CD4-positive, alpha-beta T cell treated with Interleukin-12 subunit alpha and Interleukin-12 subunit beta, for 1 hour (primary cell): ENCODE measurements at places on chromosomes 3 and 15.

DNA sequence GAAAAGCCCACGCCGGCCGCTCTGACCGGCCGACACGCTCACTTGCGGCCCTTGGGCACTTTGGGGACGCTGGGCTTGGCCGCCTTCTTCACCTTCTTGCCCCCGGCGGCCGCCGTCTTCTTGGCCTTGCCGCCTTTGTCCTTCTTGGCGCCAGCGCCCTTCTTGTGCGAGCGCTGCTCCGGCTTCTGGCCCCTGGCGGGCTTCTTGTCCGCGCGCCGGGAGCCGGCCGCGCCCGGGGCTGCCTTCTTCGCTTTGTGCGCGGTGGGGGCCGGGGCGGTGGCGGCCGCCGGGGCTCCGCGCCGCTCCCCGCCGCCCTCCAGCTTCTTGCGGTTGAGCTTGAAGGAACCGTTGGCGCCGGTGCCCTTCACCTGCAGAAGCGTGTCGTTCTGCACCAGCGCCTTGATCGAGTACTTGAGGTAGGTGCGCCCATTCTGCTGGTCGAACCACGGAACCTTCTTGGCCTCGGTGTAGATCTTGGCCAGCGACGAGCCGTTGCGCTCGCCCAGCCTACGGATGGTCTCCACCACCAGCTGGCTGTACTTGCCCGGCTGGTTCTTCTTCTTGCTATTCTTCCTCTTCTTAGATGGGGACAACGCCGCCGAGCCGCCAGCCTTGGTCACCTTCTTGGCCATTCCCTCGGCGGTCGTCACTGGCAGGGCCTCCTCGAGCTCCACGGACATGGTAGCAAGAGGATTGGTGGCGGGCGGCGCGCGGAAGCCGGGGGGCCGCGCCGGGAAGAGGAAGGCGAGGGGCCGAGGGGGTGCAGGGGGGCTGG lies 36.7 kb downstream of the HMCES start:
- DNase-seq: peak; percentile 48

GRCh38 chr15:52579852-52580251 lies 11.0 kb upstream of the ARPP19 start:
- no peak for DNase-seq

GRCh38 chr15:40498891-40499290 lies 28.1 kb downstream of the CHST14 start:
- no peak for DNase-seq

DNA sequence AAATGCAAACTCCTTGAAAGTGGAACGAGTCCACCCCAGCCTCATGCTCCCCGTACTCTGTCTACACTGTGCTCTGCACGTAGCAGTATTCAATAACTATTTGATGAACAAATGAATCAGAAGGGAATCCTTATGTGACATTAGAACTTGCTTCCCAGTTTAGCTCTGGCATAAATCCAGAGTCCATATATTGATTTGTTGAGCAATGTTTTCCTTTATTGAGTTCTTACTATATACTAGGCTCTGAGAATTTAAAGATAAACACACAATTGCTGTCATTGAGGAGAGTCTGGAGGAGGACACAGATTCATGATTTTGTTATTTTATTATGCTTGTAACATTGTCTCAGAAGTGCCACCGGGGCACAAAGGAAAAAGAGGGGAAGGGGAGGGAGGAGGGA lies 71.1 kb upstream of the GATM start:
- no peak for DNase-seq

DNA sequence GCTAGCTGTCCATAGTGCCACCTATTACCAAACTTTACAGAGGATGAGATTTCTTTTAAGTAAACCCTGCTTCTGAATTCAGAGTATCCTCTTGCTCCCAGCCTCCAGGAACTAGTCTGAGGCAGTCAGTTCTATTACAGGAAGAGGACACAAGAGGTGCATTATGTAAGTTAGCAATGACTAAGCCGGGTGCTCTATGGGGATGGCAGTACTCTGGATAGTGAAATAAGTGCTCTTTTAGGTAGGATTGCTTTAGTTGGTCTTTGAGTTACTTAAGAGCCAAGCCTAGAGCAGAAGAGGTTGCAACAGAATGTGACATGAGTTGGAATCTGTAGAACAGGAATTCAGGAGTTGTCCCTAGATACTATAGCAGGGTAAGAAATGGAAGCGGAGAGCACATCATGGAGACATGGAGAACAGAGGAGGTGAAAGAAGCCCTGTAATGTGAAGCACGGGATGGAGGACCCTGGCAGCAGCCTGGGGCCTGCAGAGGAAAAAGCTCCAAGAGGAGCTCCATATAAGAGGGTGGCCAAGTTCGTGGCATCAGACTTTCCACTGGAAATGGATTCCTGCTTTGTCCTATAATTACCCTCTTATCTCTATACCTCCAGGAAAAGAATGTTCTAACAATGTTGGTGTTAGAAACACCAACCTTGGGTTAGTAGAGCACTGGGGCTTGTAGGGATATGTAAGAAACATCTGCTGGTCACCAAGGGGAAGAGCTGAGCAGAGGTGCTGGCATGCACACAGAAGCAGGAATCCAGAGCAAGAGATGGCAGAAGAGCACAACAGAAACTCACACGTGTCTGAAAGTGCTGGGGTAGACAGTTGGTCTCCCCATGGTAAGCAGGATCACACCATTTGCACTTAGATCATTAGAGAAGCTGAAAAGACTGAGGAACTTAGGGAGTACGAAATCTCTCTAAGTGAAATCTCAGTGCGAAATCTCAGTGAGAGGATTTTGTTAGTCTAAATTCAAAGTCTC lies 851.1 kb downstream of the FHIT start:
- no peak for DNase-seq

DNA sequence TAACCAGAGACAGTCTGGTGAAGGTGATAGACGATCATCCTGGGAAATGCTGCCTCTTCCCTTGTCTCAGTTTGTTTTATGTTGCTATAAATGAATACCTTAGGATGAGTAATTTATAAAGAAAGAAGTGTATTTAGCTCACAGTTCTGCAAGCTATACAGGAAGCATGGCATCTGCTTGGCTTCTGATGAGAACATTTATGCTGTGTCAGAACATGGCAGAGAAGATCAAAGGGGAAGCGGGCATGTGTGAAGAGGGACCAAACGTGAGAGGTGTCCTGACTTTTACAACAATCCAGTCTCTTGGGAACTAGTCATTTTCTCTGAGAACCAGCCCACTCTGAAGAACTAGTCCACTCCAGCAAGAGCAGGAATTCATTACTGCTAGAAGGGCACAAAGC lies 9.6 kb downstream of the CMC1 start:
- no peak for DNase-seq

DNA sequence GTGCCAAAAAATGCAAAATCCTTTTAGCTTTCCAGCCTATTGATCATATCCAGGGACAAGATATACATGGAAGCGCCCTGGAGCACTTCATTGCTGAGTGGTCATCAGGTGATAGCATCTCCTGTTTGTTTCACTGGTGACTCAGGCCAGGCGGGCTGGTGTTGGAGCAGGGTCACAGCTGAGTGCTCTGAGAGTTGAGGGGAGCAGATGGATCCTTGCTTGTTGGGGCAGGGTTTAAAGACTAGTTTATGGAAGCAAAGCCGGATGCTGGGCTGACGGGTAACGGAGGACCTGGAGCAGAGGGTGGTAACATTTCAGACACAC lies 405.0 kb upstream of the TPM1 start:
- DNase-seq: no peak

- DNase-seq: no peak
These were observed 127.0 kb downstream of the CPNE4 start for GRCh38 chr3:131907796-131908195.

- DNase-seq: no peak
These were observed 413.5 kb downstream of the MECOM start for GRCh38 chr3:169250000-169250399.
